AG20443 (cell line): ENCODE measurements at places on chromosomes 5 and 9.

GRCh38 chr9:114588651-114589526 lies 1.3 kb downstream of the ATP6V1G1 start:
- DNase-seq: peak; percentile 46

GRCh38 chr5:118956727-118957126 lies 31.6 kb downstream of the DTWD2 start:
- DNase-seq: no peak

GRCh38 chr5:177612215-177612673 lies 12.3 kb downstream of the B4GALT7 start:
- no peak for DNase-seq

- DNase-seq: no peak
Measured at GRCh38 chr5:26427281-26427680, 611.1 kb downstream of the CDH9 start.

DNA sequence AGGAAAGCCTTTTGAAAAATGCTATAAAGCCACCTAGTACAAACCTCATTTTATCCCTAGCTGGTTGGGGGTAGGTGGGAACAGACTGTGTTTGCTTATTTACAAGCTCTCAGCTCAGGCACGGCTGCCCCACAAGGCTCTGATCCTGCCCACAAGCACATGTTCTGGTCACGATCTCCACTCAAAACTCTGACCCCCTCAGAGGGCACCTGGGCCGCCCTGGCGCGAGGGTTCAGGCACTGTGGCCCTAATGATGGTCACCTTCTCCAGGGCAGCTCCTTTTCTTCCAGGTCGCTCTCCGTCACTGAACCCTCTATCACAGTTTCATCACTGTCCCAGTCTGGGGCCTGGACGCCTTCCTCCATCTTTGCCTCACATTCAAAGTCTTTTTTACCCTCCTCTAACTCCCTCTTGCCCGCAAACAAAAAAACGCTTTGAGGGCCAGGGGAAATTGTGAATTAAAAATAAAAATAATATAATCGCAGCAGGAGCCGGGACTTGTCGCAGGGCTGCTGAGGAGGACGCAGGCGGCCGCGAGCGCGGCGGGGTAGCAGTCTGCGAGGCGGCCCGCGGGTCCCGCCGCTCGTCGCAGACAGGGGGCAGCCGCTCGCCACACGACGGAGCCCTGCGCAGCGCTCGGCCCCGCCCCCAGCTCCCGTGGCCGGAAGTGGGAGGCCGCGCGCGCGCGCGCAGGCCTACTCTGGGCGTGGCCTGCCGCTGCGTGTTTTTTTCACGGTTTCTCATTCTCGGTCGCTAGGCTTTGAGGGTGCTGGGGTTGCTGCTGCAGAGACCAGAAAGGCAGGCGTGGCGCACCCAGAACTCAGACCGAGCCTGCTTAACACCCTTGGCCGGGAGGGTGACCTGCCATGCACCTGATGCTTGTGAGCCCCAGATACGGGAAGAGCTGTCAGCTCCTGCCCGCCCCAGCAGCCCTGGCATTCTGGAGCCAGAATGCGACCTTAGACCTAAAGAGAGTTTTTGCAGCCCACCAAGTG lies at the start of gene ANKRD31:
Gene ANKRD31, minus strand, starts transcription at position 557 of the 995 bp plus-strand sequence. Its CDS starts 192 bp downstream, at position 365.
- DNase-seq: peak; percentile 99

GRCh38 chr9:127561491-127562278 lies 50.4 kb upstream of the STXBP1 start:
- peak; percentile 94 for DNase-seq

DNA sequence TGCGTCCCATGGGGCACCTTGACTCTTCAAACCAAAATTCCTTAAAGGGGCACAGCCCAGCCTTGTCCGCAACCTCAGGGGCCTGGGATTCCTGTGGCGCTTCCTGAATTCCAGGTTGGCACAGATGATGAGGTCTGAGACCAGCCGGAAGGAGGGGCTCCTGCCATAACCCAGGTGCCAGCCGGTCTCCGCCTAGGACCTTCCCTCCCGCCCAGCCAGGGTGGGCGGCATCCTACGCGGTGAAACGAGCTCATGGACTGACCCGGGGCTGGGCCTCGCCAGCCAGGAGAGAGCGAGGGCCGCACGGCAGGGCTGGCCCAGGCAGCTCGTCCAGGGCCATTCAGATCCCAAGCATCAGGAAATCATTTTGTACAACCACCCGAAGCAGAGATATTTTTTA lies 23.0 kb downstream of the AMBP start:
- DNase-seq: no peak

DNA sequence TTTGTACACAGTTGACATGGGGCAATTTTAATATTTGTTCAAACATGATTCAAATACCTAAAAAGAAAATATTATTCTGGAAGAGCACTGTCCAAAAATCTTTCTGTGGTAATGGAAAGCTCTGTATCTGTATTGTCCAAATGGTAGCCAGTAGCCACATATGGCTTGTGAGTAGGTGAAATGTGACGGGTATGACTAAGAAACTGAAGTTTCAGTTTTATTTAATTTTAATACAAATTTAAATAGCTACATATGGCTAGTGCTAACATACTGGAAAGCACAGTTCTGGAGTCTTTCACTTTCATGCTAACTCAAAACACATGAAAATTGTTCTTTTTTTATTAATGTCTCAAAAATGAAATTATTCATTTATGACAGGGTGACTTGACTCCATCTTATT lies 132.6 kb downstream of the PLK2 start:
- DNase-seq: no peak

GRCh38 chr9:34370970-34371880 lies 5.5 kb downstream of the MYORG start:
- DNase-seq: no peak

- DNase-seq: no peak
Measured at GRCh38 chr5:21663082-21663481, 1190.1 kb downstream of the CDH12 start.

DNA sequence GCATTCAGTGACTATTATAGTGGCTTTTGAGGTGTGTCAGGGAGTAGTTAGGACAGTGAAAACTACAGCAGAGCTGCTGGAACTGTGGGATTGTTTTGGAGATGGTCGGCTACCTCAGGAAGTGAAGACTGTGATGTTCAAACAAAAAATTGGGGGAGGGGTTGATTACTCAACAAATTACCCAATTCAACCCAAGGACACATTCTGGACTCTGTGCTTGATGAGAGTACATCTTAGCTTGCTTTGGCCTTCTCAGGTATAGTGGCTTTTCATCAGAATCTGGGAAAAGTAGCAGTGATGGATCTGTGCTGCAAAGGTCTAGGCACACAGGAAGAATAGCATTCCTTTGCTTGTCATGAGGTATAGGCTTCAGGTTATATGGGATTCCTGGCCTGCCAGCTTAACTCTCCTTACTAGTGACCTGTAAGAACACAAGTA lies 47.0 kb downstream of the SLC44A1 start:
- no peak for DNase-seq

- DNase-seq: no peak
Measured at GRCh38 chr5:170497311-170498038, 6.3 kb upstream of the KCNIP1 start.

DNA sequence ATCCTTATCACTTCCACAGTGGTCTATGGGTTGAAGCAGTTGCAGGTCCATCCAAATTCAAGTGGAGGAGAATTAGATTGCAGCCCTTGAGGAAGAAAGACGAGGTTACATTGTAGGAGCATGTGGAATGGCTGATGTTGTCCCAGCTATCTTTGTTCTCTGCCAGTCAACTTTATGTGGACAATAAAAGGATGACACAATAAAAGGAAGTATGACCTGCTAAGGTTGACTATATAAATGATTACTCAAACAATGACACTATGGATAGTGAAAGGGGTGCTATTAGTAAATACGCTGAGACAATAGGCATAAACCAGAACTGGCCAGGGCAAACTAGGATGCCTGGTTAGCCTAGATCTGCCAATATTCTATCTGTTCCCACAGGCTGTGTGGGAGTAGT lies 12.8 kb upstream of the ZNF618 start:
- DNase-seq: no peak

- no peak for DNase-seq
Measured at GRCh38 chr9:132485393-132485792, 75.4 kb downstream of the CFAP77 start.
